NCI-H748 treated with DMSO at 0.1 percent for 48 hours (cell line): ENCODE measurements at places on chromosomes 12 and 14.

DNA sequence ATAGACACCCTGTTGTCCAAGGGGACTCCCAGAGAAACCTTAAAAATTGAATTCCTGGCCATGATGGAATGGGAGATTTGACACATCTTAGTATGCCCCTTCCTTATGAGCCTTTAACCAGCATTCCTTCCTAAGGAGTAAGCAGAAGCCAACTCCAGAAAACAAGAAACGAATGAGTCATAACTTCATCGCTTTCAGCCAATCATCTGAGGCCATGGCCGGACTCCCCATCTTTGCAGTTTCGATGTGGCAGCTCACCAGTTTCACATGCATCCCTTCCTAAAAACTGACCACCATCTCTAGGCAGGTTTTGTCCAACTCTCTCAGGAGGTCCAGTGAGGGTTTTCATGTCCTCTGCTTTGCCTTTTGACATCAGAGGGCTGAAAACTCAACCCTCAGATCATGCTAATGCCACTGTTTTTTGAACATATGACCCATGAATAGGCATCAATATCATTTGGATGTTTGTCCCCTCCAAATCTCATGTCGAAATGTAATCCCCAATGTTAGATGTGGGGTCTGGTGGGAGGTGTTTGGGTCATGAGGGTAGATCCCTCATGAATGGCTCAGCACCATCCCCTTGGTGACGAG, 19.9 kb downstream of the DAAM1 start:
- DNase-seq = no peak

- DNase-seq = no peak
Observed at GRCh38 chr12:41228066-41228820, 40.1 kb downstream of the PDZRN4 start.

DNA sequence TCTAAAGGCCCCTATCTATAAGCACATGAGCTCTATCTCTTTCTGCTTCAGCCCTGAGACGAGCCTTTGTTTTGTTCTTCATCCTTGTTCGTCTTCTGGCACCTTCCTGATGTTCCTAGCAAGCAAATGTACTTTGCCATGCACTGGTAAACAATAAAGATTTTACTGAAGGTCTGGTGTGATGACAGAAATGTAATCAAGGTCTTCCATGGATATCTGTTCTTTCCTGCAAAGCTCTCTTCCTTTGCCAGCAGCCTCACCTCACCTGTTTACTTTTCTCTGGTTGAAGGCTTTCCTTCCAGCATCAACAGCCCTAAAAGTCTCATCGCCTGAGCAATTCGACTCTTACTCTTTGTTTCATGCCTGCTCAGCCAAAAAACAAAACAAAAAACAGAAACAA, 330.3 kb downstream of the PCNX1 start:
- DNase-seq = no peak

- no peak for DNase-seq
Observed at GRCh38 chr14:90795744-90796143, 20.5 kb downstream of the TTC7B start.

DNA sequence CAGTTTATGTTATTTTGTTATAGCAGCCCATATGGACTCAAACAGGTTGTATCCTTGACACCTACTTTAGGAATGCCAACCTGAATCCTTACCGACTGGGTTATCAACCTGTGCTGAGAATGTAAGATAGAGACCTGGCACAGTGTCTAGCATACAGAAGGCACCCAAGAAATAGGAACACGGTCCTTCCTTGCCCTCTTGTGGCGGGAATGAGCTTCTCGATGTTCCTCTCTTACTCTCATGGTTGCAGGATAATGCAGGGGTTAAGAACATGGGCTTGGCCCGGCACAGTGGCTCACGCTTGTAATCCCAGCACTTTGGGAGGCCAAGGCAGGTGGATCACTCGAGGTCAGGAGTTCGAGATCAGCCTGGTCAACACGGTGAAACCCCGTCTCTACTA, 6.5 kb downstream of the C12orf43 start:
- DNase-seq = no peak
